ENCODE measurements at places on chromosomes 2 and 18. TPM values are rescaled to one million over a fixed set of nuclear protein-coding genes. Genes with fewer than 3 reads are reported as not detected.

DNA sequence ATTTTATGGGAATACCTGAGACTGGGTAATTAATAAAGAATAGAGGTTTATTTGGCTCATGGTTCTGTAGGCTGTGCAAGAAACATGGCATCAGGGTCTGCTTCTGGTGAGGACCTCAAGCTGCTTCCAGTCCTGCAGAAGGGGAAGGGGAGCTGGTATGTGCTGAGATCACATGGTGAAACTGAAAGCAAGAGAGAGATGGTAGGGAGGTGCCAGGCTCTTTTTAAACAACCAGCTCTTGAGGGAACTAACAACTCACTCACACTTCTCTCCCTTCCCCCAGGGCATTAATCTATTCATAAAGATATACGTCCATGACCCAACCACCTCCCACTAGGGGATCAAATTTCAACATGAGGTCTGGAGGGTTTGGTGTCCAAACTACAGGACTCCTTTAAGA is 40.1 kb downstream of the AGPS start:
- DNase-seq = no peak

GRCh38 chr2:177633910-177634294 is 241.3 kb downstream of the AGPS start:
- no peak for DNase-seq

DNA sequence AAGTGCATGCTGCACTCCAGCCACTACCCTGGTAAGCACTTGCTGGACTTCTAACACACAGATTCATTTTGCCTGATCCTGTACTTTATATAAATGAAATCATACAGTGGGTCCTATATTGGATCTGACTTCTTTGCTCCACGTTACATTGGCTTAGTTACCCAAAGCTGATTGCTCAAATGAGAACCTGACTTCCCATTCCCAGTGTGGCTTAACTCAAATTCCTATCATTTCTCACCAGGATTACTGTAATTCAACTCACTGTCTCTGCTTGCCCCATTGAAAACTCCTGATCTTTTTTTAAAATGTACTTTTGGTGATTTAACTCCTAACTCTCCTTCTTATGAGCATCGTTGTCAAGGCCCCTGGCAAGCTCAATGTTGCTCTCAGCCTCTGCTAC is 1.4 kb downstream of the RSAD2 start:
- DNase-seq = no peak

- no peak for DNase-seq
Measured at GRCh38 chr18:62236252-62236651, 49.2 kb downstream of the RELCH start.

- no peak for DNase-seq
Measured at GRCh38 chr18:68960355-68960754, 162.5 kb downstream of the CCDC102B start.

DNA sequence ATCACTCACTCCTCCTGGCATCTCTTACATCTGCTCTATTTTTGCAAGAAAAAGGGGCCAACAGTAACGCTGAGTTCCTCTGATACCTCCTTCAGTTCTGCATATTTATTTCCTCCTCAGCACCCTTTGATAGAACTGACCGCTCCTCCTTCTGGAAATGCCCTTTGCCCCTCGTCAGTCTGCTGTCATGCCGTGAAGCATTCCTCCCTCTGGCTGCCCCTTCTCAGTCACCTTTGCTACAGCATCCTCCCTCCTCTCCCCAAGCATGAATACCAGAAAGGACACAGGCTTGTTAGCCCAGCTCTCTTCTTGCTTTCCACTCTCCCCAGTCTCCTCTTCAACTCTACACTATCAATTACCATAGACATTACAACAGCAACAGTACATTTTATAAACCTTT is 135.4 kb downstream of the NBAS start:
- no peak for DNase-seq

- no peak for DNase-seq
Measured at GRCh38 chr2:49845671-49846070, 691.4 kb upstream of the FSHR start.

GRCh38 chr18:55395799-55396198 is 192.2 kb downstream of the TCF4 start:
- no peak for DNase-seq

GRCh38 chr2:219616550-219616949 is 10.9 kb upstream of the SLC4A3 start:
- DNase-seq = no peak

DNA sequence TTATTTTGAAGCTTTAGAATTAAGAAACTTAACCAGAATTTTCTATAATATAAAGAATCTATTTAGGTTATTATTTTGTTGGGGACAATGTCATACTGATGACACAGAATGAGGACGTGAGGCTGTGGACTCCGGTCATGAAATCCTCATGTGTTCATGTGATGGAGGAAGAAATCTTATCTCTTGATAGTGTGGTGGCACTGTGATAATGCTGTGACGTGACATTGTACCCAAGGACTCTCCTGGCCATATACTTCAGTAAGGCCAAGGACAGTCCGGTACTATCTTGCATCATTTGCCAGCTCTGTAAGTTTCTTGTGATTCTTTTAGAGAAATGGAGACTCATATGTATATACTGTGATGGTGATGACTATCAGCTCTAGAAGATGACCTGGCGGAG is 59.1 kb downstream of the SLC9A2 start:
- no peak for DNase-seq

- DNase-seq = no peak
Measured at GRCh38 chr2:23449831-23450331, 64.9 kb downstream of the KLHL29 start.

GRCh38 chr2:118750959-118751565 is 96.4 kb downstream of the EN1 start:
- no peak for DNase-seq

GRCh38 chr2:200403814-200404213 is 97.3 kb downstream of the SPATS2L start:
- DNase-seq = no peak

- DNase-seq = no peak
Measured at GRCh38 chr2:171557363-171557762, 35.1 kb downstream of the CYBRD1 start.

DNA sequence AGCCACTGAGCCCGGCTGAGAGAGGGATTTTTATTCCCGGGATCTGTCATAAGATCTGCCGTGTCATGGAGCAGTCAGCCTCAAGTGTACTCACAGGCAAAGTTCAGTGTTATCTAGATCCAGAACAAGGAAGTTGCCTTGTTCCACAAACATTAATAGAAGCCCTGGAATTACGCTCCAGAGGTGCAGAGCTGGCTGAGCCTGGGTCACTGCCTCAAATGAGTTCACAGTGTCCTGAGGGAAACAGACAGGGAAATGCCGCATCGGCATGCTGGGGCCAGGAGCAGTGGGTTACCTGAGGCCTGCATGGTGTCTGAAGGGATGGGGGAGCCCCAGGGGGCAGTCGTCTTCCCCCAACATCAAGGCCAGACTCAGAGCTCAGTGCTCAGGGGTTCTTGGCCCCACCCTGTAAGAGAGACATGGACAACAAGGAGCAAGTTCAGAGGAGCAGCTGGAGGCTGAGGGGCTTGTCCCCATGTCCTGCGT is 42.7 kb upstream of the ODC1 start:
- no peak for DNase-seq

DNA sequence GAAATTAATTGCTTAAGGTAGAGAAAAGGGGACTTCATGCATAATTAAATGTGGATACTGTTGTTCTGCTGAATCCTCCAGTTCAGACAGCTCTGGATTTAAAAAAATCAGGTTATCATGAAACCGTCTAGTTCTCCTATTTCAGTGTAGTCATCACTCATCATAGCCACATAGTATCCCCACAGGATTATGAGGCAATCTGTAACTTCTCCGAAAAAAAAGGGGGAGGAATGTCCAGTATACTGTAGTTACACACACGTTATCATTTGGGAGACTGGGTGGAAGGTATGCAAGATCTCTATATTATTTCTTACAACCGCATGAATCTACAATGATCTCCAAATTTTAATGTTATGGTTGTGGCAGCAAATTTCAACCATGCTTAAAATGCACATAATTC is 114.0 kb downstream of the HIBCH start:
- DNase-seq = no peak

- no peak for DNase-seq
Measured at GRCh38 chr2:225064362-225064761, 22.1 kb upstream of the DOCK10 start.

DNA sequence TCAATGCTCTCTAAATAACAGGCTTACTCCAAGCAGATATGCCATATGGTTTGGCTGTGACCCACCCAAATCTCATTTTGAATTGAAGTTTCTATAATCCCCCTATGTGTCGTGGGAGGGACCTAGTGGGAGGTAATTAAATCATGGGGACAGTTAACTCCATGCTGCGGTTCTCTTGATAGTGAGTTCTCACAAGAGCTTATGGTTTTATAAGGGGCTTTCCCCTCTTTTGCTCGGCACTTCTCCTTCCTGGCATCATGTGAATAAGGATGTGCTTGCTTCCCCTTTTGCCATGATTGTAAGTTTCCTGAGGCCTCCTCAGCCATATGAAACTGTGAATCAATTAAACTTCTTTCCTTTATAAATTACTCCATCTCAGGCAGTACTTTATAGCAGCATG is 302.7 kb upstream of the ZC3H15 start:
- no peak for DNase-seq

- DNase-seq = no peak
Measured at GRCh38 chr2:158649846-158650245, 145.3 kb upstream of the DAPL1 start.

- no peak for DNase-seq
Measured at GRCh38 chr18:74446631-74447403, 10.3 kb downstream of the DIPK1C start.

GRCh38 chr18:36066686-36067054 is 689 bp downstream of the RPRD1A start:
- no peak for DNase-seq

- DNase-seq = no peak
Measured at GRCh38 chr18:3679241-3679640, 229.3 kb downstream of the TGIF1 start.

DNA sequence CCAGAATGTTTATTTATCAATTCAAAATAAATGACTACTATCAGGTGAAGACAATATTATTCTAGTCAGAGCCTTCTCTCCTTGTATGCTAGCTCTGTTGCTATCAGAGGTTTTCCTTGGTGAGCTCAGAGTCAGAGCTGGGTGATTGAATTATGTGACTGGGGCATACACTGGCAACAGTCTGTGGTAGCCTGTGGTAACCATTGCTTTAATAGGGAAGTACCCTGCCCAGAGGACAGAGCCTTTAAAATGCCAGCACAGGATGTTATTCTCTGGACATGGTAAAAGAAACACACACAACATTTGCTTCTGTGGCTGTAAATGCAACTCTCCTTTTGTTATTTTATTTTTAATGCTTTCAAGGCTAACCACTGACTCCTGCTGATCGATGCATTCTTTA is 124.7 kb downstream of the PPP1R1C start:
- DNase-seq = no peak

DNA sequence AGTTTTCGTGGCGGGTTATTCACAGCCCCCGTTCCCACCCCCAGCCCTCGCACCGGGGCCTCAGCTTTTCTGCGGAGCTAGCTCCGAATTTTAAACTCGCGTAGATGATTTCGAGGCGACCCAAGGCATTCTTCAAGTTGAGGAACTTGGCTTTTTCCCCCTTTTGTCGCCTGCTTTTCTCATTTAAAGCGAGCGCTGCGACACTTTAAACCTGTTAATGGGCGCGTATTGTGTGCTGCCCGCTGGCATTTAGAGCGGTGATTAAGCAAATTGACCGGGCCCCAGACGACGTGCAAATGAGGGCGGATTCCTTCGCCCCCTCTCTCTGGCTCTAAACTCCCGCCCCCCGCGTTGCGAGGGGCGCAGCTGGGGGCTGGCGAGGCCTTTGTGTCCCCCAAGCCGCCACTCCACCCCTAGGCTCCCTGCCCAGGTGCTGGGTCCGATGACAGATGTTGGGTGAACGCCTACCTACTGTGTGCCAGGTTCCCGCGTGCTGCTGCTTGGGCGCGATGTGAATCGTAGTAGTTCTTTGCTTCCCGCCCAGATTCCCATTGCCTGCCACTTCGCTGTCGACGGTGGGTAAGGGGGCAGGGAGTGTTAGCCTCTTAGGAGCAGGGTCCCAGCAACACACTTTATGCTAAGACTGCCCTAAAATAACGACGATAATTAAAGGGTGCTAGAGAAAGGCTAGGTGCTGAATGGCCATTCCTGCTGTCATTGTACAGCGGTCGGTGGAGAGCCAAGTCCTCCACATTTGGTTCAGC is 1.9 kb downstream of the TCF7L1 start:
- DNase-seq = no peak

DNA sequence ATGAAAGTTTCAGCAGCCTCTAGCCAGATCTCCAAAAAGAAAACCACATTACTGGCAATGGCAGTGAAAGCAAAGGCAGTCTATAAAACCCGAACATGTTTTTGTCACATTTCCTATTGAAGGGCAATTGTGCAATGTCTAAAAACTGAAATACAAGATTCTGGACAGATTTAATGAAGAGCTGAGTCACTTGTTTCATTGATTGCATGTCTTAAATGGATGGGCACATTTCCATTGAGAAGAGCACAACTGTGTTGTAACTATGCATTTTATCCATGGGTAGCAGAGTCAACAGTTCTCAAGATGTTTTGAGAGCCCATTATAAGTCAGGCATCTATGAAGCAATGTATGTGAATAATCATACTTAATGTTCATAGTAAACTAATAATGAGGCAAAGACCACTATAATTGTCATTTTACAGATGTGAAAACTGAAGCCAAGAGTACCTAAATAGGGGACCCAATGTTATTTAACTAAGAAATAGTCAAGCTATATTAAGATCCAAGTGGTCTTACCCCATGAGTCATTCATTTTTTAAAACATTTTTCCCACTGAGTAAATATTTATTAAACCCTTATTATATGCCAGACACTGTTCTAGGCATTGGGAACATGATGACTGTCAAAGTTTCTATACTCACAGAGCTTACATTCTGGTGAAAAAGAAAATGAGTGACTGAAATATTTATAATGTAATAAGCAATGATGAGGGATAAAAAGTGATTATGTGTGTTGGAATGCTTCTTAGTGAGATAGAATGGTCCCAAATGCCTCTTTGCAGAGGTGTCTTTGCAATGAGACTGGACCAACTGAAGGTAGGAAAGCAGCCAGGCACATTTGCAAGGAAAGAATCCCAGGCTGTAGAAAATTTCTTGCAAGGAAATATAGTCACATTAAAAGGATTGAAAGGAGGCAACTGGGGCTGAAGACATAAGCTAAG is 818.9 kb upstream of the ACVR2A start:
- no peak for DNase-seq

DNA sequence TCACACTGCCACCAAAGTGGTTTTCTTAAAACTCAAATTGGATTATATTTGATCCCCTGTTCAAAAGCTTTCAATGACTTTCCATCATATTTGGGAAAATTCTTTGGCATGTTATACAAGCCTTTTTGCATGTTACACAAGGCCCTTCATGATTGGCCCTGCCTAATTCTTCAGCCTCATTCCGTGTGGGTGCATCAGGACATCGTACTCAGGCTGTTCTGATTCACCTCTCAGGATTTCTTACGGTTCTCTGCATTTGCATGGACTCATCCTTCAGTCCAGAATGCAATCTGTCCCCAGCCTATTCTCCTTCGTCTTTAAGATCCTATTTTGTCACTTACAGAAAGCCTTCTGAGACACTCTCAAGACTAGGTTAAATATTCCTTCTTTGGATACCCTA is 107.8 kb downstream of the LYPD1 start:
- DNase-seq = no peak

- DNase-seq = no peak
Measured at GRCh38 chr18:70284976-70285620, 3.7 kb upstream of the SOCS6 start.

MEP1B gene
- 0.08 TPM for total RNA-seq

CPO gene
- not detected for total RNA-seq

ZAP70 gene
- 204 TPM for total RNA-seq

SNTG2 gene
- 3.8 TPM for total RNA-seq

COL5A2 gene
- 3.1 TPM for total RNA-seq

CTDP1 gene
- 44.6 TPM for total RNA-seq

OSBPL1A gene
- 4.0 TPM for total RNA-seq

TOGARAM2 gene
- 1.9 TPM for total RNA-seq

USP34 gene
- 64.2 TPM for total RNA-seq

SRD5A2 gene
- total RNA-seq = not detected

TUBA3D gene
- not detected for total RNA-seq

Data from activated naive CD8-positive, alpha-beta T cell treated with anti-CD3 and anti-CD28 coated beads for 36 hours (primary cell).